ENCODE measurements at places on chromosomes 7 and 10. TPM values are rescaled to one million over a fixed set of nuclear protein-coding genes. Genes with fewer than 3 reads are reported as not detected.

GRCh38 chr10:98400482-98400881 is 14.5 kb downstream of the PYROXD2 start:
- DNase-seq = no peak

Gene ASIC3
- total RNA-seq = 0.34 TPM

GRCh38 chr10:123967626-123968243 is 76.1 kb upstream of the CPXM2 start:
- DNase-seq = peak; percentile 75

Gene PLEKHS1
- 25.7 TPM for total RNA-seq

Gene EPHA1
- total RNA-seq = 24.9 TPM

- no peak for DNase-seq
Observed at GRCh38 chr7:65989694-65990080, 7.7 kb upstream of the GUSB start.

Gene EGFR
- total RNA-seq = 144 TPM

Gene RNF32
- total RNA-seq = 1.4 TPM

GRCh38 chr10:59688921-59689351 is 20.7 kb downstream of the SLC16A9 start:
- DNase-seq = no peak

DNA sequence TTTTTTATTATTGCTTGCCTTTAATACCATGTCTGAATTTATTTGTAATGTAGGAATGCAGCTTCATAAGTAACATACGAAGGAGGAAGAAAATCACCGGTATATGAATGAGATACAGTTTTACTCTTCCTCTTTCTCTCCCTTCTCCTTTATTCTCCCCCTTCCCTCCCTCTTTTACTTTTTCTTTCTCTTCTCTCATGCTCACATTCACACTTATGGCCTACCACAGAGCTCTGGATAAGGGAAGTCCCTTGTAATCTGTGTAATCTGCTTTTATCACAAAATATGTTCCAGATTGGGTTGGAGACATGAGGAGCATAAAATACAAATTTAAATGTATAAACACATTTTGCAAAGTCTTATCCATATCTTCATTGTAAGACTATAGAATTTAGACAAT is 59.4 kb downstream of the MDFIC start:
- DNase-seq = no peak

Gene GDF10
- total RNA-seq = 1.5 TPM

DNA sequence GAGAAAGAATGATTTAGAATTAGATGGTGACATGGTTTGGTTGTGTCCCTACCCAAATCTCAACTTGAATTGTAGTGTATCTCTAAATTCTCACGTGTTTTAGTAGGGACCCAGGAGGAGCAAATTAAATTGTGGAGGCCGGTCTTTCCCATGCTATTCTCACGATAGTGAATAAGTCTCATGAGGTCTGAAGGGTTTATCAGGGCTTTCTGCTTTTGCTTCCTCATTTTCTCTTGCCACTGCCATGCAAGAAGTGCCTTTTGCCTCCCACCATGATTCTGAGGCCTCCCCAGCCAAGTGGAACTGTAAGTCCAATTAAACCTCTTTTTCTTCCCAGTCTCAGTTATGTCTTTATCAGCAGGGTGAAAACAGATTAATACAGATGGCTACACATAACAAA is 167.4 kb upstream of the SVIL start:
- no peak for DNase-seq

- DNase-seq = no peak
Observed at GRCh38 chr10:70679498-70679897, 7.2 kb downstream of the ADAMTS14 start.

DNA sequence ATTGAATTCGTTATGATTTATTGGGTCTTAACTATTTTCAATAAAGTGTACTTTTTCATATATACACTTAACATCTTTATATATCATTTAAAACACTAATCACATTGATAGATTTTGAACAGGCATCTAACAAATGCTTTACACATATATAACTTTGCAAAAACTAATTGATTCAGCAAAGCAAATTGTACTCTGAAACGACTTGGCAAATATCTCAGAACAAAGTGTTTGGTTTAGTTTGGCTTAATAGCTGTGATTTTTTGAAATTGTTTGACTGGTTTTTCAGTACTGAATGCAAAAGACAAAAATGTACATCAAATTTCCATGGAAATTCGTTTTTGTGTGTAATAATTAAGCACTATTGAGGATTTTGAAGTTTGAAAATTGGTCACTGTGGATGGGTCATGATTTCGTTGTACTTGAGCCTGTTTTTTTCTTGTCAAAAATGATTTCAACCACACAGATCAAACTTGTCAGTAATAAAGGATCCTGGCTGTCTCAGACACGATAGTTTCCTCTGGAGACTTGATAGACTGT is 125.3 kb upstream of the SLC25A13 start:
- no peak for DNase-seq

GRCh38 chr10:117900280-117900679 is 146.5 kb downstream of the RAB11FIP2 start:
- no peak for DNase-seq

DNA sequence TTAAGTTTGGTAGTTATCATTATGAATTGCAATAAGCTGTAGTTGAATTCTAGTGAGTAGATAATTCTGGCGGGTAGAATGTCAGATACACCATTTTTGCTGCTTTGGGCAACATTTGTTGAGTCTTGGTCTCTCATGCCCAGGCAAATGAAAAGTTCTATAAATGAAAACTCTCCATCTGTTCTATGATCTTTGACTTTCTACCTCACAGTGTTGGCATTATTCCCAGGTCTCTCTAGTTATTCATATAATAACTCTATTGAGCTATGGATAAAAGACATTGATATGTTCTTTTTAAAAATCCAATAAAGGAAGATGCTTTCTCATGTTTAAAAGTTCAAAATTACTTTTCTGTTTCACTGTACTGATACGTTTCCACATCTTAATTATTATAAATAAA is 415.3 kb upstream of the SEMA3D start:
- DNase-seq = no peak

Gene SLIT1
- total RNA-seq = 0.34 TPM

GRCh38 chr10:12394241-12395033 is 45.1 kb downstream of the CAMK1D start:
- DNase-seq = peak; percentile 31

All from ureter (tissue), 1 donor.